Caudate nucleus (tissue), 63 donors: ENCODE measurements at places on chromosomes 7 and 10.

GRCh38 chr7:156929789-156930539, 19.5 kb upstream of the NOM1 start:
- DNase-seq = no peak

DNA sequence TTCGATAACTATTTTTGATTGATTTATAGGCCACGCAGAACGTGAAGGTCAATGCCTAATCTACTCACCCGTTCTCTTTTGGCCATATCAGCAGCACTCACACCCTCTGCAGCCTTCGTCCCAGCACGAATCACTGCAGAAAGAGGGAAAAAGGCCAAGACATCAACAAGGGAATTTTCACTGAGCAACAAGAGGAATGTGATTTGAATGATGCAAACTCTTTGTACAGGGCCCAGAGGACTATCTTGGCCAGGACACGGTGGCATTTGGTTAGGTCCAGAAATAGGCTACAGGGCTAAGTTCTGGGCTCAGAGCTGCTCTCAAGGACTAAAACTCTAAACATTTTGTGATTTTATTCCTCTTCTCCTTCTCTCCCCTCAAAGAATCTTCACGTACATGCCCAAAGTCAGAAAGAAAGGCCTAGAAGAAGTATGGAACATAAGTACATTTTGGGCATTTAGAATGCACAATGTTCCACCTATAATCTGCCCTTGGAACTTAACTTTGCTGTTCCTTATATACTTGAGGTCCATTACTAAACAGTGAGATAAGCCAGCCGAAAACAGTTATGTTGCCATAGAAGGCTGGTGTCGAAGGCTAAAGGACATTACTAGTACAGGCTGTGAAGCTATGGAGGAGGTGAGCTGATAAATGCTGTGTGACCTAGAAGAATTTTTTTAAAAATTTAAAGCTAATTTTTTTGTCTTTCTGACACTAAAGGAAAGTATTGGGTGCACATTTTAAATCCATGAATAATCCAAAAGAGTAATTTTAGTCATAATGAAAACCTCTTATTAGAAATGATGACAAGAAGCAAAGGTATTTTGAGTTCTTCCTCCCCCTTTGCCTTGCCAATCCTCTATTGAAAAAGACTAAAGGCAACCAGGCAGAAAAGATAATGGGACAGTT, 20.0 kb downstream of the RBM28 start:
- DNase-seq = no peak

DNA sequence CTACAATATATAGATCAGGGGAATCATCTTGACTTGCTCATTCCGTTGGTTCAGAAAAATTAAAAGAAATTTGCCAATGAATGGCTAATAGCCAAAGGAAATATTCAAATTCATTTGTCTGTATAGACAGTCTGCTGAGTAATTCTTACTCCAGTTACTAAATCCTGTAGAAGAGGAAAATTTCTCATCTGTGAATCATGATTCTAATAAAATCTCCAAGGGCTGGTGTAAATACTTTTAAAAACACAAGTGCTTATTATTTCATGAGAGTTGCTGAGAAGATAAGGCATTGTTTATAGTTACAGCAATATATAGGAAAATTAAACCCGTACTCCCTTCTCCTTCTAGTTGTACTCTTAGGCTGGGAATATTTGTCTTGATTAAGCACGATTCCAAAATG, 53.0 kb downstream of the WNT2 start:
- no peak for DNase-seq

DNA sequence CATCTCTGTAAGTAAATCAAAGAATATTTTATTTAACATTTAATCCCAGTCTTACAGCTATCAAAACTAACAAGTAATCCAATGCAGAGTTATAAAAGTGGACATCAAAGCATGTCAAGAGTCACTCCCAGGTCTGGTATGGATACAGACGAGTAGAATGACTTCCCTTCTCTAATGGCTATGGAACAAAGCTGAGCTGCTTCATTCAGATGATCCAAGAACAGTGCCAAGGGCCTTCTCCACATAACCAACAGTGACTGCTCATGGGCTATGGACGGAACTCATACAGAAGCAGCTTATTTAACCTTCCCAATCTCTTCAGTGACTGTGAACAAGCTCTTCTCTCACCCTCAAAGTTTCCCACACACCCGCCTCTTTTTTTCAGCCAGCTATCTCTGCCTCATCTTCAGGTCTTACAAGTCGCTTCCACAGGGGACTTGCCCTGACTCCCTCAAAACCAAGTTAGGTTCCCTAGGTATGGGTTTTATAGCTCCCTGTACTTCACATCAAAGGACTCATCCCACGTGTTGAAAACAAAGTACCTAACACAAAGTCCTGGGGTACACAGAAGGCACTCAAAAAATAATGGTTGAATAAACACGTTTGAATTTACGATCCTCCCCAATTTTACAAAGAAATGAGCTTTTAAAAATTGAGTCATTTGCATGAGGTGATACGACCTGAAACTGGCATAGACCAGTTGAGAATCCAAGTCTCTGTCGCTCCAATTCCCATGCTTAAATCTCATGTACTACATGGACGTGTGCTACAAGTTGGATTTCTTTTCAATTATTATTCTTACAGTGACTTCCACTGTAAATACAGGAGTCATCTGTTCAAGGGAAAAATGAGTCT, 3.1 kb downstream of the USP6NL start:
- no peak for DNase-seq

- DNase-seq = no peak
Measured at GRCh38 chr7:105932835-105933477, 30.1 kb upstream of the CDHR3 start.
